ENCODE measurements at places on chromosomes 16 and 17.

DNA sequence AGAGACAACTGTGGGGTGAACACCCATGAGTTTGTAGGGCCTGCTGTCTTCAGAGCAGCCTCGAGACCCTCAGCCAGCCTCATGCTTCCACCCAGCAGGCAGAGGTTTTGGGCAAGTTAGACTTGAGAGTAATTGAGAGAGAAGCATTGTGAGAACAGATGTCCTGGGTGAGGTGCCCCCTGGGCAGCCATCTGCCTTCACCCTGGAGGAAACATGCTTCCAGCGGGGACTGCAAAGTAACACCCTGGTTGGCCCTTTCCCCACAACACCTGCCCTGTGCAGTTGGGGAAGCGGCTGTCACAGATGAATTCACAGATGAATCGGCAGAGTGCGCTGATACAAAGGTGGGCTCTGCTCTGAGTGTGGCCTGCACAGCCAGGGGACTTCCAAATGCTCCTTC, 23.4 kb downstream of the ATPAF2 start:
- DNase-seq, result no peak

DNA sequence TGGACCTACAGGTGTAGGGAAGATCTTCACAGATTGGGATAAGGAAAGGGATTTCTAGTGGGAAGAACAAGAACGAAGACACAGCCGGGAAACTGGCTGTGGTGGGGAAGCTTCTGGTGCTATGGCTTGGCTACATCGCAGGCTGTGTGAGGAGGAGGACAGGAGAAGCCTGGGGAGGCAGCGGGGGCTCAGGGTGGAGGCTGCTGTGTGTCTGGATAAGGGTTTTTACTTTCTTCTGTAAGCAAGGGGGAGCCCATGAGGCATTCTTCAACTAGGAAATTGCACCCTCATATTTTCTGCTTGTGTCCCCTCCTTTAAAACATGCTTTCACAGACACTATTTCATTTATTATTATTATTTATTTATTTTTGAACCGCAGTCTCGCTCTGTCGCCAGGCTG, 2.9 kb upstream of the RHBDF2 start:
- no peak for DNase-seq

DNA sequence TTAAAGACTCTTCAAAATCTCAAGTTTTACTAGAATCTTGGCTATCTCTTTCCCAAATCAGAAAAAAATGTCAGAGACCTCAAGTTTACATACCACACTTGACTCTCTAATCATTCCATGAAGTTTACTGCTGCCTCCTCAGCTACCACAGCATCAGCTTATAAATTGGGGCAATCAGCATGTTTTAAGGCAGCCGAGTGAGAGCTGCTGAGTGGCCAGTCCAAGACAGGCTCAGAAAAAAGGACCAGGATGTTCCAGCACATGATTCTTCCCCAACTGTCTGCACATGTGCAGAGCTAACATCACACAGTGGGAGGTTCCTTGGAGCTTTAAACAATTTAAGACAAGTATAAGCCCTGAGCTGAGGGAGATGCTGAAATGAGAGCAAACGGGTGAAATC, 140.6 kb upstream of the NUDT7 start:
- DNase-seq, result no peak

GRCh38 chr17:49051269-49051668, 54.1 kb downstream of the IGF2BP1 start:
- DNase-seq, result no peak

GRCh38 chr16:16149710-16150116, 73.6 kb downstream of the ABCC6 start:
- DNase-seq, result no peak

GRCh38 chr16:12193692-12194091, 217.2 kb downstream of the SNX29 start:
- DNase-seq, result no peak

GRCh38 chr16:21103941-21104860, 46.4 kb downstream of the DNAH3 start:
- no peak for DNase-seq

- DNase-seq, result no peak
Observed at GRCh38 chr17:65809366-65809765, 247.9 kb upstream of the AXIN2 start.

DNA sequence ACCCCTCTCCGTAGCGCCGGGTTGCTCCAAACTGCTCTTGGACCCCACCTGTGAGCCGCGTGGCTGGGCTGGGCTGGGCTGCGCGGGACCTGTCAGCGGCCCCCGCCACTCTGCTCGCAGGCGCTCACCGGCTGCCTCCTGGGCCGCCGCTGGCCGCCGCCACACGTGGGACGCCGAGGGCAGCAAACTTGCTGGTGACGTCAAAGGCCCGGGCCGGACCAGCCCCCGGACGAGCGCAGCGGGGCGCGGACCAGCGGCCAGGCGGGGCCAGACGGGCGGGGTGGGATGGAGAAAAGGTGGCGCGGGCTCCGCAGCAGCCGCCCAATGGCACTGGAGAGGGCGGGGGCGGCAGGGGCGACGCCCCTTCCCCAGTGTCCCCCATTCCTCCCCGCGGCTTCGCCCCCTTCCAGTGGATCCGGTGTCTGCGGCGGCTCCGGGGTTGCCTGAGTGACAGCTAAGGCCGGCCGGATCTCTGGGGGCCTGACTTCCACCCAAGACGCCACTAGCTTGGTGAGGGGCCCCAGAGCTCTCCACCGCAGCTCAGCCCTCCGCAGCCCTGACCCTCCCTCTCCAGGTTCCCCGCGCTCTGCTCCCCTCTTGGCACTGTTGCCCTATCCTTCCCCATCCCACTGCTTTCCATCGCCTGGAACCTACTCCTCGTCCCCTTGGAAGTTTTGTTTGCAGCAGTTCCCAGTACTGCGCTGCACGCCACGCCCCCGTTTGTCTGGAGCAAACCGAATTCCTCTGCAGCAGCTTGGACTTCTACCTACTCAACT, at the start of gene HS3ST3A1:
TSS of gene HS3ST3A1 (minus strand) at position 154 of the 776 bp plus-strand sequence. CDS start 800 bp downstream, outside the sequence.
- DNase-seq, result no peak

- DNase-seq, result peak; percentile 58
Observed at GRCh38 chr17:48841395-48841831, 10.6 kb downstream of the CALCOCO2 start.

GRCh38 chr17:73738751-73739575, 94.7 kb upstream of the SDK2 start:
- DNase-seq, result no peak

DNA sequence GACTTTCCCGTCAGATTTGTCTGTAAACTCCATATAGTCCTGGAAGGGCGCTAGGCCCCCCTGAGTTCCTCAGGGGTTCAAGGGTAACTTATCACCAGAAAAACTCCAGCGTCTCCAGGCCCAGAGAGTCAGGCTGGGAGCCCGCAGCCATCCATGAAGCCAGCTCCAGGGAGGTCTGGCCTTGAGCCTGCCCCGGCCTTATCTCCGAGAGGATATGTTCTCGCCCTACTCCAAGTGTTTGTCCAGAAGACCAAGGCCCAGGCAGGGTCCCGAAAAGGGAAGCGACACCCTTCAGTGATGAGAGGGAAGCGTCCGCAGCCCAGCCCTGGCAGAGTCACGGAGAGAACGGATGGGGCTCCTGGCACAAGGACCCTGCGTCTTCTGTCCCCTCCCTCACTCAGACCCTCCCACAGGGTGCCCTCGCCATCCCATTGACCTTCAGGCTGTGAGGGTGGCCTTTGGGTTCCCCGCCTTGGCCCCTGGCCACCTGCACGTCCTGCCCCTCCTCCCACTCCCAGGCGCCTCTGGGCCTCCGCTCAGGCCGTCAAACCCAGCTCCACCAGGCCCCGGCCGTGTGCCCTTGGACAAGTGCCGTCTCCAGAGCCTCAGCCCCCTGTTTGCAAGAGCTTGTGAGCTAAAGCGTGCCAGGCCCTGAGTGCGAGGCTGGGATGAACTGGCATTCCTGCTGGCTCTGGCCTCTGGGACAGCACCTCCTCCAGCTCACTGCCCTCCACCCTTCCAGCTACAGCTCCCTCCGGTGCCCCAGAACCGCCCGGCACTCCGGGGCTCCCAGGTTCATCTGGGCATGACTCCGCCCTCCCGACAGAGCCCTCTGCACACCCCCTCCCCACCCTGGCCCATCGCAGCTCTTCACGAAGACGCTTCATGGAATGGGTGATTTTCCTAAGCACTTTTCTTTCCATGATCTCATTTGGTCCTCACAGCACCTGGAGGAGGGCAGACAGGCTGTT, 83.4 kb downstream of the ZDHHC7 start:
- DNase-seq, result no peak

GRCh38 chr17:49915670-49916069, 53.3 kb upstream of the DLX4 start:
- DNase-seq, result no peak

- DNase-seq, result peak; percentile 15
Observed at GRCh38 chr16:3235856-3236669, 1.1 kb upstream of the ZNF200 start.

- DNase-seq, result no peak
Observed at GRCh38 chr17:72580321-72581127, 459.7 kb downstream of the SOX9 start.

GRCh38 chr16:57239107-57239506, 6.0 kb upstream of the ARL2BP start:
- no peak for DNase-seq

DNA sequence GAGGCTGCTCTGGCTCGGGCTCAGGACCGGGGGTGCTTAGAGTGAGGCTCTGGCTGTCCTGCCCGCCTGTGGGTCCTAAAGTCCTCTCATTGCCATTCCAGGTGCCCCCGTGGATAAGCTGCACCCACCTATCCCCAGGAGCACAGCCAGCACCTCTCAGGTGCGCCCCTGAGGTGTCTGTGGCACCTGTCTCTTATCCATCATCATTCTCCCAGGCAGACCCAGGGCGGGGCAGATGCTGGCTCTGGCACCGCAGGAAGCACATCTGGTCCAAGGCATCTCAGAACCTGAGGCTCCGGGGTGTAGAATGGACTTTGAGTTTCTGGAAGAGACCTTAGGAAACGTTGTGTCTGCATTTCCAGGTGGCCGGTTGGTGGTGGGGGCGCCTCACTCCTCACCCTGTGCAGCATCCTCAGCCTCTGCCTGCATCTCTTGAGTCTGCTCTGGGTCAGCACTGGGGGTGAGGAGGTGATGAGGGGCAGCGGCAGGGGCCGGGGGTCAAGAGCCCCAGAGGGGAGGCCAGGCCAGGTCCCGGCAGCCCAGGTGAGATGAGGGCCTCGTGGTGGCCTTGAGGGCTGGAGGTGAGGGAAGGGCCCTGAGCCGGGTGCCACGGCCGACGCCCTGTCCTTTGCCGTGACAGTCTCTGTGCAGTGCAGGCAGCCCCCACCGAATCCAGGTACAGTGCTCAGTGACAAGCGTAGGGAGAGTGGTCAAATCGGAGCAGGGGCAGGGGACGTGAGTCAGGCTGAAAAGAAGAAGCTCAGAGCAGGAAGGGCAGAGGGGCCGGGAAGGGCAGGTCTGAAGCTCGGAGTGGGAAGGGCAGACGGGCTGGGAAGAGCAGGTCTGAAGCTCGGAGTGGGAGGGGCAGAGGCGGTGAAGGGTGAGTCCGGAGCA, 173.5 kb downstream of the NPIPB11 start:
- DNase-seq, result no peak

GRCh38 chr16:85613604-85614337, 649 bp downstream of the GSE1 start:
- no peak for DNase-seq

- no peak for DNase-seq
Observed at GRCh38 chr17:67570797-67571196, 146.9 kb upstream of the NOL11 start.

DNA sequence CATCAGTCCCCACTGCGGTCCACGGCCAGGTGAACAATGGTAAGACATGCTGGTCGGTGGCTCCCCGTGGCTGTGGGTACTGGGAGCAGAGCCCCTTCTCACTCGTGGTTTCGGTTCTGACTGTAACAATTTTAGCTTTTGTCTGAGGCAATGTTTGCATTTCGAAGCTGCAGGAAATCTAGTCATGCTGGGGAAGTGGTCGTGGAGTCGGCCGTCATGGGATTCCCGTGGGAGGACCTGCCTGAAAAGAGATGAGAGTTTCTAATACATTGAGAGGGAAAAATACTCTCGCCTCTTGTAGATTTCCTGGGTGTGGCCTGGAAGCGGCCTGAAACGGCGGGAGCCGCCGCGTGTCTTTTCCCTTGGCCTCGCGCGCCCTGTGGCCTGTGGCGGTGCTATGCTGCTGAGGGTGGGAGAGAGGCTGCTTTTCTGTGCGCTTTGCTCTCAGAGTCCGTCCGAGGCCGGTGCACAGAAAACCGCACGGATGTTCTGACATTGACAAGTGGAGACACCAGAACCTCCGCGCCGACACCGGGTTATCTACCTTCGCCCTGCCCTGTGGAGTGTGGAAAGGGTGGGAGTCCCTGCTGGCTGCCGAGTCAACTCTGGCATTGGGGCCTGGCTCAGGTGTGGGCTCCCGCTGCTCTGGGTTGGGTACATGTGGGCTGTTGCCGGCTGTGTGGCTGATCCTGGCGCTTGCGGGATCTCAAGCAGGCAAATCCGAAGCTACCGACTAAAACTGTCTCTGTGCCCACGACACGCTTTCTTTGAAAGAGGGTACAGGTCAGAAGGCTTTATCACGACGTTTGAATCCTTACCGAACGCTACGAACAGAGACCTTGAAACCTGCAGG, 60.8 kb downstream of the WDR45B start:
- DNase-seq, result no peak

DNA sequence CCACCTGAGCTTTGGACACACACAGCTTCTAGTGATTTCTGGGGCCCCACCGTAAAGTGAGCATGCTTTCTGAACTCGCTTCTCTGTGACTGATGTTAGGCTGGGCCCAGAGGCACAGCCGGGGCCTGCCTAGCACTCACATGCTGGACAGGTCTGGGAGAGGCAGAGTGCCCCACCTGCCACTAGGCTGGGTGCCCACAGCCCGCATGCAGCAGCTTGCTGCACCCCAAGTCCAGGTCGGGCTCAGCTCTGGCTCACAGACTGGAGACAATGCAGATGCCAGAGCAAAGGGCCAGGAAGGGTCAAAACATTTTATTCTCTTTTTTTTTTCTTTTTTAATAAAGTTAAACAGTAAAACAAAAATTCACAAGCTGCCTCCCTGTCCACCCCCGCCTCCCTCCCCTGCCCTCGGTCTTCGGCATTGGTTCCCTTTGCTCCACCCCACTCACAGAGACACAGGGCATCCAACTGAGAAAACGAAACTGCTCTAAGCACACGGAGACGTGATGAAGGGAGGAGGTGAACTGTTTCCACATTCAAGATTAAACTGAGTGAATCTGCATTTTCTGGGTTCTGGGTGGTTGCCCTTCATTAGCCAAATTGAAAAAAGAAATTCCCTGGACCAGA, 9.7 kb downstream of the CNP start:
- no peak for DNase-seq

DNA sequence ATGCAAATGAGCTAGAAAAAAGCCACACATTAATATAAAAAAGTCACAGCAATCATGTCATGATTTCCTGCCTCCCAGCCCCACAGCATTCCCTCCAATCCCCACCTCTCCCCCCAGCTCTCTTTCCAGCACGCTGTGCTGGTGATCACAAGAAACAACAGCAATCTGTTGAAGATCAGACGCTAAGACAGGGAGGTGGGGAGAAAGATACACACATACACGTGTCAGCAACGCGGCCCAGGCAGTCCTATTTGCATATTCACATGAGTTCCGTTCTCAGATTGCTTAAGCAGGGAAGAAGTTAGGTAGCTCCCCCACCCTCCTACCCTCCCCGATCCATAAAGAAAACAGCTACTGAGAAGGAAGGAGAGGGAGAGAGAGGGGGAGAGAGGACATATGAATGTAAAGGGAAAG, 405.5 kb upstream of the PSMD7 start:
- DNase-seq, result no peak

GRCh38 chr17:9020096-9020823, 1.1 kb upstream of the NTN1 start:
- DNase-seq, result no peak
